ENCODE measurements at places on chromosomes 7 and 10.

DNA sequence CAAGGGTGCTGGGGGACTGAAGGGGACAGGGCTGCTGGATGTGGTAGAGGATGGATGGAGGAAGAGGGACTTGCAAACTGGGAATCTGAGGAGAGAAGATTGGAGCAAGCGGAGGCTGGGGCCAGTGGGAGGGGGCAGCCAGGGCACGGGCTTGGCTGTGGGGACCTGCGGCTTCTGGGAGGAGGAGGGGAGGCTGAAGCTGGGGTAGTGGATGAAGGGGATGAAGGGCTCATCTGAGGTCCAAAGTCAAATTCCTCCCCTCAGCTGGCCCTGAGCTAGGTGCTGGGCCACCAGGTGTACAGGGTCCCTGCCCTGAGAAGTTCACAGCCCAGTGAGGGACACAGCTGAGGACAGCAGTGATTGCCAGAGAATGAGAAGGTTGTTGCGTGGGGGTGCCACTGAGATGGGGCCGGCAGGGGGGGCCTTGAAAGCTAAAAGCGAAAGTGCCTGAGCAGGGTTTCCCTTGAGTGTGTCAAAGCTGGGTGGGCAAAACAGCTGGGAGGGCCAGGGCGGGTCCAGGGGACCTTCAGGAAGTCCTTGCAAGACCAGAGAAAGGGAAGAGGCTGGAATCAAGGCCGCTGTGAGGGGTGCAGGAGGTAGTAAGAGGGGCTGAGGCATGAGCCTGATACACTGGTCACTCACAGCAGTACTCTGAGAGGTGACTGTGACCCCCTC lies 75.2 kb downstream of the MYL10 start:
- DNase-seq = no peak

DNA sequence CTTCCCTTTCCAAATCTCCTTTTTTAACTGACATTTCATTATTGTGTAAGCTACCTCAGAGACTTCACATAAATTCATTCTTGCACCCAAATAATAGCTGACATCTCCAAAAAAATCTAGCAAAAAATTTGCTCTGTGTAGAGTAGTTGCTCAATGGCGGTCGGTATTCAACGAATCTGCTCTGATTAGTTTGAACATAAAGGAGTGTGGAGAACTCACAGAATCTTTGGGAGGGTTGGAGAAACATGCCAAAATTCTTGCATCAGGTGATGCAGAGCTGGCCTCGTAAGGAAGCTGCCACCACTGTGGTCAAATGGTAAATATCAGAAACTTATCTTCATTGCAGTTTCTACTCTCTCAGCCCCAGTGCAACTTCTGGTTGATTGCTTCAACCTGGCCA lies 201.2 kb upstream of the MDFIC start:
- no peak for DNase-seq

GRCh38 chr10:113126229-113127201 lies 176.5 kb downstream of the TCF7L2 start:
- peak; percentile 19 for DNase-seq

DNA sequence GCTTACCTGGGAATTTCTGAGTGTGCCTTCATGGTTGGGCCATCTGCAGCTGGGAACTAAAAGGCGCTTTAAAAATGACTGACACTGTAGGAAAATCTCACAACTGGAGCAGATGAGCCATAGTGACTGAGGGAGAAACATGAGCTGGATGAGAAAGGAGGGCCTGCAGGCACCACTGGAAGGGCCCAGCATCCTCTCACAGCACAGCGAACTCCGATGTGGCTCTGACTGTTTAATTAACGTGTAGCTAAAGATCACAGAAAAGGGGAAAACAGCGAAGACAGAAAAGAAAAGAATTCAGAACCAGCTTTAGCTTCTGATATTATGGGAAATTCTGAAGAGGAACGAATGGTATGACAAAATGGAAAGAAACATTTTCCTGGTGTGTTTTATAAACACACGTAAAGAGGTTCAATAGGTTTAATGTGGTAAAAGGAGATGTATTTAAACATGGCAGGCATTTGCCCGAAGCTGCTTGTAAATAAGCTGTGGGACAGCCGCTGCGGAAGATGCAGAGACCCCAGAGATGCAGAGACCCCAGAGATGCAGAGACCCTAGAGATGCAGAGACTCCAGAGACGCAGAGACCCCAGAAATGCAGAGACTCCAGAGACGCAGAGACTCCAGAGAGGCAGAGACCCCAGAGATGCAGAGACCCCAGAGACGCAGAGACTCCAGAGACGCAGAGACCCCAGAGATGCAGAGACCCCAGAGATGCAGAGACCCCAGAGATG lies 534.3 kb downstream of the PTPRN2 start:
- DNase-seq = no peak

- no peak for DNase-seq
These were observed 290.0 kb upstream of the PHYHIPL start for GRCh38 chr10:58886406-58886805.

DNA sequence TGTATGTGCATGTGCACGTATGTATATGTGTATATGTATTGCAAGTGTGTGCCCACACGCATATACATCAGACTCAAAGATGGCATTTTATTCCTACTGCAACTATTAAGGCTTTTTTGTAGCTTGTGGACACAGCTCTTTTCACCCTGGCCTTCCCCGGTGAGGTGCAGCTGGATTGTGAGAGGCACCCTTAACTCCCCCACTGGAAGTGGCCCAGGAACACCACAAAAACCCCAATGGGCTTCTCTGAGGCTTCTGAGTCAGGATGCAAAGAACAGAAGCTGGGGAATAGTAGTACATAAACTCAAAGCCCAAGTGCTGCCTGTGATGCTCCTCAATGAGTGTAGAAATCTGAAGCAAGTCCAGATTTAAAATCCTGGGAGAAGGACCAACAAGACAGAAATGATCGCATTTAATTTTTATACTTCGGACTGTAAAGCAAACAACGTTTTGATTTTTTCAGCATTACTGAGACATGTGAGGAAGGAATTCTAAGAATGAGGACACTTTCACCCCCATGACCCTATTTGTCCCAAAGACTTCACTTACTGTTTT lies 369.2 kb upstream of the MGMT start:
- no peak for DNase-seq

- DNase-seq = no peak
These were observed 27.4 kb upstream of the PSMG3 start for GRCh38 chr7:1597066-1597760.

DNA sequence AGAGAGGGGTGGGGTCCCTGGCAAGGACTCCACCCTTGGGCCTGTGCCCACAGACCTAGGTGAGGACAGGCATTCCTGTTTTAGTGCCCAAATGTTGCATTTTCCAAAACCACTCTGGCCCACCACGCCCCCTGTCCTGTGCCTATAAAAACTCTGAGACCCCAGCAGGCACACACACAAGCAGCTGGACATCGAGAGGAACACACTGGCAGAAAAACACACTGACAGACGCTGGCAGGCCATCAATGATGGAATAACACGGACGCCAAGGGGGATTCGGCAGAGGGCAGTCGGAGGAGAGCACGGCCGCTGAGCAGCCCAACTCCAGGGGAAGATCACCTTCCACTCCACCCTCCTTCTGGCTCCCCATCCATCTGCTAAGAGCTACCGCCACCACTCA lies 386.9 kb upstream of the AUTS2 start:
- no peak for DNase-seq

Measured in stimulated activated CD4-positive, alpha-beta T cell treated with anti-CD3 and anti-CD28 coated beads, Interleukin-15, amount 100 ng/mL, for 48 hours (primary cell).